ENCODE measurements at places on chromosomes 4 and X.

- no peak for DNase-seq
These were observed 526.0 kb downstream of the CFAP47 start for GRCh38 chrX:36445566-36445965.

GRCh38 chr4:6188687-6189305, 11.6 kb downstream of the JAKMIP1 start:
- no peak for DNase-seq

- no peak for DNase-seq
These were observed 29.0 kb upstream of the SMAD1 start for GRCh38 chr4:145452447-145453162.

DNA sequence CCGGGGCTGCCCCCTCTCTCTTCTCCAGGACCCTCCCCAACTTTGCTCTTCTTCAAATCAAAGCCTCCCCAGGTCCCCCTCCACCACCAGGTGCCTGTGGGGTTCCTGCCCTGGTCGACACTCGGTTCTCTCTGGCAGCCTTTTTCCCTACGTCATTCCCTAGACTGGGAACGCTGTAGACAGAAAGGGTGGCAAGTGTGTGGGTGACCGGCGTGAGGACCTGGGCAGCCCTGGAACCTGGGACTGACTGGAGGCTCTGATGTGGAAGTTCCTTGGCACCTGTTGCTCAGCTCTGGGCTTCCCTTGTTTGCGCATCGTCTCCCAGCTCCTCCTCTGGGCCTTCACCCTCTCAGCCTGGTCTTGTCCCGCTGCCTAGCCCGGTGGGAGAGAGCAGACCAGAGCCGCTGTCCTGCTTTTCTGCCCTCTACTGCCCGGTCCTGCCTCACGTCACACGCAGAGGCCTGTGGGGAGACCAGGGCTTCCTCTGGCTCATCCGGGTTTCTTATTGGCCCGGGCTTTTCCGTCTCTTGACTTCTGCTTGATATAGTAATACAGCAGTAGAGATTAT, 1.3 kb downstream of the TACC3 start:
- DNase-seq = peak; percentile 43

- peak; percentile 84 for DNase-seq
These were observed 13.3 kb downstream of the MGARP start for GRCh38 chr4:139266583-139267257.

- no peak for DNase-seq
These were observed 455.2 kb downstream of the PCDH7 start for GRCh38 chr4:31175242-31175910.

DNA sequence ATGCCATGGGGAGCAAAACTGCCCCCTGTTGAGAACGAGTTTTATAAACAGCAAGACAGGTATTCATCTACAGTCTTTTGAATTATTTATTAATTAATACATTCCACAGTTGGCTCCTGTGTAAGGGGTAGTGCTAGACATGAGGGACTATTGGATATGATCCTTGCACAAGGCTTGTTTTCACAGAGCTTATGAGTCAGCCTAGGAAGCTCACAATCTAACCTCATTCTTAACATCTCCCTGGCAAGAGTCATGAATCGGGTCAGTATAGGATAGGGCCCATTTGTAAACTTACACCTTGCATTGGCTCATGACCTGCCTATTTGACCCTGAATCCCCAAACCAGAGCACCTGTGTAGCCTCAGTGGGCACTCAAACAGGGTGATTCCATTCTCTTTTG, 209.1 kb upstream of the HCCS start:
- DNase-seq = no peak

- DNase-seq = peak; percentile 21
These were observed 130.5 kb upstream of the APOOL start for GRCh38 chrX:84873176-84873575.

- no peak for DNase-seq
These were observed 408.6 kb upstream of the ACTRT1 start for GRCh38 chrX:128460835-128461234.

DNA sequence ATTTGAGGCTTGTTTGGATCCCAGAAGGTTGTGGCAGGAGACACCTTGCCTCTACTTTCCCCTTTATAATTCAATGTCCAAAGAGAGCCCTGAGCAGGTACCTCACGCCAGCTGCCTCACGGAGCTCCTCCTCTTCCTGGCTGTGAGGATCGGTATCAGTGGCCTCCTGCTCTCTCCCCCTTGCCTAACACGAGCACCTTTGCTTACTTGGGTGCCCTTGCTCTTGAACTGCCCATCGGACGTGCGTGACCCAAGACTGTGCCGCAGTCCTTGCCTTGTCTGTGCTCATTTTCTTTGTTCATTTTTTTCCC, 27.8 kb upstream of the MSANTD1 start:
- no peak for DNase-seq

GRCh38 chr4:39495446-39496213, 31.6 kb downstream of the UGDH start:
- no peak for DNase-seq

GRCh38 chr4:87811977-87812376, 12.6 kb downstream of the IBSP start:
- DNase-seq = no peak

GRCh38 chr4:10354746-10355145, 102.5 kb downstream of the ZNF518B start:
- no peak for DNase-seq

- DNase-seq = no peak
These were observed 18.9 kb downstream of the TMPRSS11E start for GRCh38 chr4:68466185-68466584.

DNA sequence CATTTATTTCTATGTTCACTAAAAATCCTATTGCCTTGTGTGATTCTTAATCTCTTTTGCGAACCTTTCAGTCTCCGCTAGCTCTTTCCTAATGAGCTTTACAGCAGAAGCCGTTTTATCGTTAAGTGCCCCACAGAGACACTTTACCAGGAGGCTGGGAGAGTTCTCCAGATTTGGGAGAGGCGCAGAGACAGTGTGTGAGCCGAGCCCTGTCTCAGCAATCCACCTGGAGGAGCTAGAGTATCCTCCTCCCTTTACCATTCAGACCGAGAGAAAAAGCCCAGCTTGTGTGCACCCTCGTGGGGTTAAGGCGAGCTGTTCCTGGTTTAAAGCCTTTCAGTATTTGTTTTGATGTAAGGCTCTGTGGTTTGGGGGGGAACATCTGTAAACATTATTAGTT, 54.9 kb upstream of the MTM1 start:
- no peak for DNase-seq

GRCh38 chr4:89258506-89258905, 49.1 kb downstream of the GPRIN3 start:
- DNase-seq = no peak

GRCh38 chr4:136112116-136112515, 1420.2 kb downstream of the PCDH18 start:
- DNase-seq = no peak

- DNase-seq = peak; percentile 30
These were observed 562.2 kb downstream of the ZIC3 start for GRCh38 chrX:138128027-138128671.

GRCh38 chr4:80911458-80911857, 119.0 kb upstream of the BMP3 start:
- no peak for DNase-seq

DNA sequence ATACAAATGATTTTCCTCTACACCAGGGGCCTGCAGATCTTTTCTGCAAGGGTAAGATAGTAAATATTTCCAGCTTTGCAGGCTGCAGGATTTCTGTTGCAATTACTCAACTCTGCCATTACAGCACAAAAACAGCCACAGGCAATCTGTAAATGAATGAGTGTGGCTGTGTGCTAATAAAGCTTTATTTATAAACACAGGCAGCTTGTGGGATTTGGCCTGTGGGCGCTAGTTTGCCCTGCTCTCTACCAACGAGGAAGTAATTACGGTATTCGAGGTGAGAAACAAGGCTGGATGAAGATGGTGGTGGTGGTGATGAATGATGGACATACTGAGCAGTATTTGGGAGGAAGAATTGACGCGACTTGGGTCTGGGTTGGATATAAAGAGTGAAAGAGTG, 30.7 kb downstream of the ADGRG2 start:
- no peak for DNase-seq

- no peak for DNase-seq
These were observed 4.9 kb downstream of the OPHN1 start for GRCh38 chrX:68428431-68428830.

GRCh38 chrX:10387011-10387410, 230.2 kb downstream of the CLCN4 start:
- DNase-seq = no peak

GRCh38 chr4:177960566-177960965, 518.3 kb upstream of the AGA start:
- DNase-seq = no peak

- DNase-seq = no peak
These were observed 105.9 kb downstream of the SHROOM4 start for GRCh38 chrX:50707955-50708699.

DNA sequence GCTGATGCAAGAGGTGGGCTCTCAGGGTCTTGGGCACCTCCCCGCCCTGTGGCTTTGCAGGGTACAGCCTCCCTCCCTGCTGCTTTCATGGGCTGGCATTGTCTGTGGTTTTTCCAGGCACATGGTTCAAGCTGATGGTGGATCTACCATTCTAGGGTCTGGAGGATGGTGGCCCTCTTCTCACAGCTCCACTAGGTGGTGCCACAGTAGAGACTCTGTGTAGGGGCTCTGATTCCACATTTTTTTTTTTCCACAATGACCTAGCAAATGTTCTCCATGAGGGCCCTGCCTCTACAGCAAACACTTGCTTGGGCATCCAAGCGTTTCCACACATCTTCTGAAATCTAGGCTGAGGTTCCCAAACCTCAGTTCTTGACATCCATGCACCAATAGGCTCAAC, 657.9 kb upstream of the CT83 start:
- DNase-seq = no peak

- peak; percentile 6 for DNase-seq
These were observed 48.1 kb upstream of the TBL1X start for GRCh38 chrX:9416562-9417348.

- DNase-seq = no peak
These were observed 34.6 kb downstream of the CNKSR2 start for GRCh38 chrX:21408788-21409187.

DNA sequence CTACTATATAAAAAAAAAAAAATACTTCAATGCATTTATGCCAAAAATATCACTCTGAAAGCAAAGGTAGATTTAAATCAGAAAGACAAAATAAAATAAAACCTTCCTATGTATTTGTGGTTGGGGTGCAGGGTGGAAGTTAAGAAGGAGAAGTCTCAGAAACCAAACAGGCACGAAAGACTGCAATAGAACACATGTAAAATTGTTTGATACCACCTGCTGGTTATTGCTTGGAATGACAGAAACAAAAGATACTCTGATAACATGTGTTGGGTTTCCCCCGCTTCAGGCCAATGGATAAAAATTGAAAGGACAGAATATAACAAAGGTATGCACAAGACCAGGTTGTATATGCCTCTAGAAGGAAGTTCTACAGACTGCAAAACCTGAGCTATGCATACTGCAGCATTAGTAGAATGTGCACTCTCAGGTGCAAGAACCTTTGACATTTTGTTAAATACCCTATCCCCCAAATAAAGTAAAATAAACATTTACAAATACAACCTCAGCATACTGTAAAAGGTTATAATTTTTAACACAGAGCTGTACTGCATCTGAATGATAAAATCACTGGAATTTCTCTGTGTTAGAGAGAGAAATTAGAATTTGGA, 118.8 kb downstream of the GABRA2 start:
- DNase-seq = peak; percentile 37

DNA sequence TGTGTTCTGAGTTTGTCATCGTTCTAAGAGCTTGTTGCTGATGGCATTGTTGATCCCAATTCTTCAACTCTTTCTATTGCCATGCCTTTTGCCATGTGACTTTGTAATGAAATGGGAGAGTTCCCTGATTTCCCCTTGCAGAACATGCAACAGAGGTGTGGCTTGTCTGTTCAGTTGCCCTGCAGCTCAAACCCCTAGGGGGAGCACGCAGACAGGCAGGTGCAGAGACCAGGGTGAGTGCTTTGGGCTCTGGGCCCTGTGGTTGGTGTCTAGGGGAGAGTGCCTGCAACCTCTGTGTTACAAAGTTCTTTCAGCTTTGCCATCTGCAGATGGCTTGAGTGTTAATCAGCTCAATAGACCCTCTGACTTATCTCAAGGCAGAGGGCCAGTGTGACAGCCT, 332.7 kb downstream of the MID1IP1 start:
- peak; percentile 12 for DNase-seq

- DNase-seq = no peak
These were observed 70.8 kb upstream of the PGRMC2 start for GRCh38 chr4:128358231-128358912.

DNA sequence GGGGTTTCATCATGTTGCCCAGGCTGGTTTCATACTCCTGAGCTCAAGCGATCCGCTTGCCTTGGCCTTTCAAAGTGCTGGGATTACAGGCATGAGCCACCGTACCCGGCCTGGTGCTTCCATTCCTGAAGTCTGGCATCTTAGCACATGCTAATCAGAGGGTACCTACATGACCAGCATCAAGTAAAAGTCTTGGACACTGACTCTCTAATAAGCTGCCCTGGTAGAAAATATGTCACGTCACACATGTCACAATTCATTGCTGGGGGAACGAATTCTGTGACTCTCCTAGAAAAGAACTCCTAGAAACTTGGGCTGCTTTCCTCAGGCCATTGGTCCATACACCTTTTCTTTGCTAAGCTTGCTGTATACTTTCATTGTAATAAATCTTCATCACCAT, 19.1 kb upstream of the XAGE2 start:
- no peak for DNase-seq

DNA sequence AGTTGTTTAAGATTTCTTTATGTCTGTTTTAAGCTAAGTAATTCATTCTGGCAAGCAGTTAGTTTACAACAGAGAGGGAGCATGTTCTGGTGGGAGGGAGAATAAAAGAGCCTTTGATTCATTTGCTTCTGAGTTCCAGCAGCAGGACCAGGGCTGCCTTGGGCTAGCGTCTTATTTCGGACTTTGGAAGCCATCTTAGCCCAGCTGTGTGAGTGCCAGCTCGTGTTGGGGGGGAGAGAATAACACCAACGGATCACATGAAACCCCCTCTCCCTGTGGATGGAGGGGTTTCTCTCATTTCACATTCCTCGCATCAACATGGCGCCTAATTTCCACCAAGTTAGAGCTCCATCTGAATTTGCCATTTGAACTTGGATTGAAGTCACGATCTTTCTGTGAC, 7.4 kb downstream of the GAB1 start:
- no peak for DNase-seq

DNA sequence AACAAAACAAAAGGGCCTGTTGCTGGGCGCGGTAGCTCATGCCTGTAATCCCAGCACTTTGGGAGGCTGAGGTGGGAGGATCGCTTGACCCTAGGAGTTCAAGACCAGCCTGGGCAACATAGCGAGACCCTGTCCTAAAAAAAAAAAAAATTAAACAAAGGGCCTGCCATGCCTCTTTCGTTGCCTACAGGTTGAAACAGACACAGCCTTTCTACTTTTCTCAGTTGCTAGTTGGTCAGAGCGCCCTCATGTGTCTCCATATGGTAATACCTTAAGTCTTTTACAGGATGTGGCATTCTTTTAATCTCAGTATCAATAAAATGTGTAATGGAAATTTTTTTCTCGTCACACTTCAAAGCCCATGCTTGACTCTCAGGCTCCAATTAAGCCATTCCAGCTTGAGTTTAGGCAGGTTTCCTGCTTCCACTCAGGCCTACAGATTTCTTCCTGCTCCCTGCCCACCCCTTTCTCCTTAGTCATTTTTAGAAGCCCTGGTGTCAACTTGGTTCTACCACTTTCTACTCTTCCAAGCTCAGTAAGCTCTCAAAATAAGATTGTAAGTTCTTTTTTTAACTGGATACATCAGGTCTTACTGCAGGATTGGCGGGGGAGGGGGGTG, 4.6 kb upstream of the SOWAHD start:
- peak; percentile 44 for DNase-seq

- no peak for DNase-seq
These were observed 16.8 kb upstream of the FAM241A start for GRCh38 chr4:112128452-112128851.
